ENCODE measurements at places on chromosomes 5 and 9.

DNA sequence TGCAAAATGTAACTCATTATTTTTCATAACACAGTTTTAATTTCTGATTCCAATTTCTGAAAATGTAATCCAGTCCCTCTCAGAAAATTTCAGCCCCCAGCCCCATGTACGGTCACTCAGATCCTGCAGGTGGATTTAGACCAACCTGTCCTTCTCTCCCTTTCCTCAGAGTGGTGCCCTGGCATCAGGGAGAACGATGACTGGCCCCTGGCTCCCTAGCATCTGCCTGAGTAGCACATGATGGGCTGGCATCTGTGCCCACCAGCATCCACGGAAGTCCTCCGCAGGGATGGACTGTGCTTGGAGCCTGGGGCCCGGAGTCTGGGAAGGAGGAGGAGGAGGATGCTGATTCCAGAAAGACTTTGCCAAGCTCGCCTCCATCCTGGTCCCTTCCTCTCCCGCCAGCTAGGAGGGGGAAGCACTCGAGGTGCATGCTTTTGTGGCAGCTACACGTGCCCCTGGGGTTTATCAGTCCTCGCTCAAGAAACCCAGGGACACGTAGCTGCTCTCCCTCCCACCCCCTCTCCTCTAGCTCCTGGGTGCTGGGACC, 54.4 kb upstream of the RUFY1 start:
- DNase-seq: no peak

DNA sequence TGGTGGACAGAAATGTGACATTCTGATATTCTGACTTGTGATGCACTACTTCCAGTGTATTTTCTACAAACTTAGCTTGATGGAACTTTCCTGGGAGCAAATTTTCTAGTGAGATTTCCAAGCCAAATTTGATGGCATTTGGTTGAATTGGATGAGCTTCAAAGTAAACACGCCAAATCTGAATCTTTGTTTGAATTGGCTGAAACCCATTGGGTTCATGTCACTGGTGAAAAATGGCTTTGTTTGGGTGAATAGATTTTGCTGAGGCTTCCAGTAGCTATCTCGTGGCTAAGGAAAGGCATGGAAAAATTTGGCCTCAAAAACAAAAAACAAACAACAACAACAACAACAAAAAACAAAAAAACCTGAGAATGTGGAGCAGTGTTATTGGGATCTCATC, 271.1 kb upstream of the RPS23 start:
- no peak for DNase-seq

DNA sequence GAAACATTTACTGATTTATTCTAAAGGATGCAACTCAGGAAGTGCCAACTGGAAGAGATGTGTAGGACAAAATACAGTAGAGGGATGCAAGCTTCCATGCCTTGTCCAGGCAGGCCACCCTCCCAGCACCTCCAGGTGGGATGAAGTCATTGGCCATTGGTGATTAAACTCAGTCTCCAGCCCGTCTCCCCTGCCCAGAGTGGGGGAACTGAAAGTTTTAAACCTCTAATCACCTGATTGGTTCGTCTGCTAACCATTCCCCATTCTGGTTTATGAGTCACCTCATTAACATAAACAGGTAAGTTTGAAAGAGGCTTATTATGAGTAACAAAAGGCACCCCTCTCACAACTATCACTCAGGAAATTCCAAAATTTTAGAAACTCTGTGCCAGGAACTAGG, 8.1 kb downstream of the TNFAIP8 start:
- no peak for DNase-seq

DNA sequence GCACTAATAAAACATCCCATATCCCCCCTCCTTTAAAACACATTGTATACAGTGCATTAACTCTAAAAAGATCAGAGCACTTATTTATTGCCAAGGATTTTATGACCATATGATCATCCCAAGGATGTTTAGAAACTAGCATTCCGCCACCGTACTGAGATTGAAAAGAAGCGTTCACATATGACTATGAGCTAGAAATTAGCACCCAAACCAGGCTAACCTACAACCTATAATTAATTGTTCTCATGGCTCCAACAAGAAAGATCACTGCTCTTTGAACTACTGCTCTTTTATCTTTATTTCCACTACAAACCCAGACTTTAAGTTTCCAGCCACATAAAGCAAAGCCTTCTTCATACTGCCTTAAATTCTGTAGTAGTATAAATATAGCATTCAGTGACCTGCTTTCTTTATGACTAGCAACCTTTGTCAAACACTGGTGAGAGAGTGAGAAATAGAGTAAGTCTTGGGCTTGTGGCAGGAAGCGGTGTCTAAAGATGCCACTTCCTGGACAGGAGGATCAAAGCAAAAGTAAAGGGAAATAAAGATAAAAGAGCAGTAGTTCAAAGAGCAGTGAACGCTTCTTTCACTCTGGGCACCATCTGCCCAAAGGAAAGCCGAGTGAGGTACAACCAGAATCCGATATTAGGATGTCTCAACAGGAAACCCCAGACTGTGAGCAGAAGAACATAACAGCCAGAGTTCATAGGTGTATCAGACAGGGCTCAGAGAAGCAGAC, 151.1 kb upstream of the ERCC6L2 start:
- peak; percentile 70 for DNase-seq

- DNase-seq: peak; percentile 51
These were observed 64.3 kb downstream of the GOLM1 start for GRCh38 chr9:86034863-86035734.

- peak; percentile 35 for DNase-seq
These were observed 79.5 kb downstream of the CRB2 start for GRCh38 chr9:123435471-123435870.

- DNase-seq: no peak
These were observed 99.1 kb upstream of the CKMT2 start for GRCh38 chr5:81134066-81134465.
